CD4-positive, alpha-beta T cell treated with Interleukin-21 for 1 hour (primary cell): ENCODE measurements at places on chromosomes 16 and 17.

DNA sequence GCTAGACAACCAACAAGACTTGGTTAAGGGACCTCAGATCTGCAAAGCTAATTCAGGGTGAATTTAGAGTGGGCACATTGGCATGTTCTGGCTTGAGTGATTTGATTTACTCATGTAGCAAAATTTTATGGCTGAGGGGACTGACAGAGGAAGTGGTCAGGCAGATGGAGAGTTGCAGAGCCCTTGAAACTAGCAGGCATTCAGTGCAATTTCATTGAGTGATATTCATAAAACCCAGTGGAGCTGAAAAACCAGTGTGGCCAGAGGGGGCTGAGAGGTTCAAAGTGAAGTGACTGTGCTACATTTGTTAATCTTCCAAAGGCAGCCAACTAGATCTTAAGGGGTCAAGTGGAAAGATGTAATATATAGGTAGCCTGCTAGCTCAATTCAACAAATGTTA is 2.2 kb upstream of the TMEM94 start:
- DNase-seq: no peak

GRCh38 chr17:61009663-61010062 is 332.0 kb downstream of the BCAS3 start:
- DNase-seq: no peak

DNA sequence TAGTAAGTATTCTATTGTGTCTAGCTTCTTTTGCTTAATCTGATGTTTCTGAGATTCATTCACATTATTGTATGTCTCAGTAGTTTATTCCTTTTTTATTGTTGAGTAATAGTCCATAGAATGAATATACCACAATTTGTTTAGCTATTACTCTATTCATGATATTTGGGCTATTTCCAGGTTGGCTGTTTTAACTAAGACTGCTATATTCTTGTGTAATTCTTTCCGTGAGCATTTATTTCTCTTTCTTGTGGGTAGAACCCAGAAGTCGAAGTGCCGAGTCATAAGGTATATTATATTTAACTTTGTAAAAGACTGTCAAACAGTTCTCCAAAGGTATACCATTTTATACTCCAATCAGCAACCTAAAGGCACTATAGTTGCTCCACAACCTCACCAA is 160.8 kb downstream of the ANKFN1 start:
- DNase-seq: no peak

GRCh38 chr16:57532266-57532625 is 4.1 kb downstream of the CCDC102A start:
- no peak for DNase-seq

- DNase-seq: peak; percentile 71
Measured at GRCh38 chr17:76868176-76868668, at the start of gene MGAT5B. Gene MGAT5B, plus strand, starts transcription at chr17:76868404. Its CDS starts 626 bp downstream, at chr17:76869030.
